Left renal cortex interstitium (tissue), 4 donors: ENCODE measurements at places on chromosomes 4 and X.

GRCh38 chr4:100986360-100986868 is 360.9 kb downstream of the PPP3CA start:
- no peak for DNase-seq

- no peak for DNase-seq
Measured at GRCh38 chr4:1413204-1413663, 7.0 kb upstream of the NKX1-1 start.

GRCh38 chr4:103415801-103416200 is 217.7 kb upstream of the CENPE start:
- DNase-seq: no peak

- no peak for DNase-seq
Measured at GRCh38 chr4:139560406-139561104, 4.5 kb upstream of the SETD7 start.

- no peak for DNase-seq
Measured at GRCh38 chr4:87865288-87865687, 32.5 kb downstream of the MEPE start.

- DNase-seq: no peak
Measured at GRCh38 chrX:123202523-123202922, 18.4 kb downstream of the GRIA3 start.
